ENCODE measurements at places on chromosomes 7 and 10.

DNA sequence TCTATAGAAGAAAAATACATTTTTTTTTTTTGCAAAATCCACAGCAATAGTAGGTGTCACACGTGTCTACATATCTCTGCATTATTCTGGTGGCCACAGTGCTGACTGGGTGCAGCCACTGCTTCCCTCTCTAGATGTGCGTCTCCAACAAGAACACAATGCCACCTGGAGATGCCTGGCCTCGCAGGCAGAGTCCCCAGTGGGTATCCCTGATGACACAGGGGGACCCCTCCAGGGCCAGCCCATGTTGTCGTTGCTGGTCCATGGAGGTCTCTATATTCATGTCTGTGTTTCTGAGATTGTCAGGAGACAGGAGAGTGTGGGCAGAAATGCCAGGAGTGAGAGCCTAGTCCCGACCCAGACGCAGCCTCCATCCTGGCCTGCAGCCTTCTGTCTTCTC lies 345.9 kb upstream of the SHH start:
- DNase-seq: no peak

DNA sequence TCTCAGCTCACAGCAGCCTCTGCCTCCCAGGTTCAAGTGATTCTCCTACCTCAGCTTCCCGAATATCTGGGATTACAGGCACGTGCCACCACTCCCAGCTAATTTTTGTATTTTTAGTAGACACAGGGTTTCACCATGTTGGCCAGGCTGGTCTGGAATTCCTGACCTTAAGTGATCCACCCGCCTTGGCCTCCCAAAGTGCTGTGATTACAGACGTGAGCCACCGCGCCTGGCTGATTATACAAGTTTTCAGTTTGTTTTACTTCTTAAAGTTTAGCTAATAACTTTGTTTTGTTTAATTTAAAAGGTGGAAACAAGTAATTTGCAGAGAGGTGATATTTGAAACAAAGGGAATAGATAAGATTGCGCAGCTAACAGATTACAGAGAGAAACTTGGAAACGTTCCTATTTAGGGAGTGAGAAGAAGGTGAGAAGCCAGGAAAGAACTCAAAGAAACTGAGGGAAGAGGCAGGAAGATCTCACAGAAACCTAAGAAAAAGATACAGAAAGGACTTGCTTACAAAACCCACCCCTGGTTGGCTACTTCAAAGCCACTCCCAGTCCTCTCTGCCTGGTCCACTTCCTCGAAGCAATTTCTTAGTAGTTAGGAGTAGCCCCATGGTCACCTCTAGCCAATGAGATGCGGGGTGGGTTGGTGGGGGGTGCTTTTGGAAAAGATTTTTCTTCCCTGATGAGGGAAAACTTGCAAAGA lies 15.0 kb upstream of the PDLIM1 start:
- DNase-seq: no peak

DNA sequence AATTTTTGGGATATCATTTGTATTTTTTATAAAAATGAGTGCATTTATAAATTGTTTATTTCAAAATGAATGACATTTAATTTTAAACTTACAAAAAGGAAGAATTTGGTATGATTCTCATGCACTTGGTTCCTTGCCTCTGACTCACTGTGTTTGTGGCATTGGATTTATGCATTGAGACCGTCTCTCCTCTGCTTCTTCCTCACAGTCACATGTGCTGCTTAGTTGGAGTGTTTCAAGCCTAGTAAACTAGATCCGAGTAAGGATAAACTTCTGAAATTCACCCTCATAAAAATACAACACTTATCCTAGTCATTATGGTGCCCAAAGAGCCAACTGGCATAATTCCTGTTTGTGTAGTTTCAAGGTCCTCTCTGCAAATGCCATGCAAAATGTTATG lies 19.1 kb upstream of the FZD8 start:
- no peak for DNase-seq

GRCh38 chr7:116691664-116692063 lies 19.7 kb downstream of the MET start:
- DNase-seq: no peak

DNA sequence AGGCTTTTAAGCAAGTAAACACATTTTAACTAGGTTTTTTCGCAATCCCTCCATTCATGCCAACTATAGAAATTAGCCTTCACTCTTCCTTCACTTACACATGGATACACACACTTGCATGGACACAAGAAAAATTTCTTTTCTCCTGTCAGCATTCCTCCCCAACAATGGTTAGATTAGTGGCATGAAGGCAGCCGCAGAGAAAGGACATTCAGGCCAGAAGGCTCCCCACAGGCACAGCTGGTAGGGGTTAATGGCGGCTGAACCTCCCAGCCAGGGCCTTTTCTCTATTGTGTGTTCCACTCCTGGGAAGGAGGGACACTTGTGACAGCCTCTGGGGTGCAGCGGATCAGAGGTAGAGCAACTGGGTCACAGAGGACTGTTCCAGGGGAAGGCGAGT lies 255.0 kb upstream of the SP8 start:
- DNase-seq: no peak

- no peak for DNase-seq
These were observed 8.5 kb upstream of the GLCCI1 start for GRCh38 chr7:7959979-7960670.

GRCh38 chr10:4138146-4138721 lies 353.2 kb upstream of the KLF6 start:
- DNase-seq: no peak

GRCh38 chr10:104099941-104100340 lies 14.3 kb upstream of the COL17A1 start:
- no peak for DNase-seq

GRCh38 chr7:94838717-94839116 lies 68.7 kb upstream of the PPP1R9A start:
- DNase-seq: no peak

DNA sequence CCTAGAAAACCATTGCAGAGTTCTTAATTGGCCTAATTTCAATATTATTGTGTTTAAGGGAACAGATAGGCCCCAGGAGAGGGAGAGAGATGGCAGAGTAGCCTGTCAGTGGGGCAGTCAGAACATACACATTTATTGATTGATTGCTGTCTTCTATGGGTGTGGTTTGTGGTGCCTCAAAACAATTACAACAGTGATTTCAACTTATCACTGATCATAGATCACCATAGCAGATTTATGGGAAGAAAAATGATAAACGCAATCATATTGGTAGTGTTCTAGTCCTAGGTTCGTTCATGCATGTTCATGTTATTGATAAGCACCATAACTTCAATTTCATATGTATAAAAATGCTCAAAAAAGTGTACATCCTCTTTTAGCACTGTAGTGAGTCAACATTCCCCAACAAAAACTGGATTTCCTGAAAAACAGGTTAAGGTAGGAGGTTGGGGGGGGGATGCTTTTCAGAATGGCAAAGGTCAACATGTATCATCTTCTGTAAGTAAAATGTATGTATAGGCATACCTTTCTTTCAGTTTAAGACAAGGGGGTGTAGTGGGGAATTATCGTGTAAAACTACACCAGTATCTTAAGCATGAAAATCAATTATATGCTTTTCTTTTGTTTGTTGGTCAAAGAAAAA lies 1.1 kb upstream of the TNKS2 start:
- no peak for DNase-seq

- DNase-seq: no peak
These were observed 176.6 kb downstream of the GALNT11 start for GRCh38 chr7:152202056-152202455.

DNA sequence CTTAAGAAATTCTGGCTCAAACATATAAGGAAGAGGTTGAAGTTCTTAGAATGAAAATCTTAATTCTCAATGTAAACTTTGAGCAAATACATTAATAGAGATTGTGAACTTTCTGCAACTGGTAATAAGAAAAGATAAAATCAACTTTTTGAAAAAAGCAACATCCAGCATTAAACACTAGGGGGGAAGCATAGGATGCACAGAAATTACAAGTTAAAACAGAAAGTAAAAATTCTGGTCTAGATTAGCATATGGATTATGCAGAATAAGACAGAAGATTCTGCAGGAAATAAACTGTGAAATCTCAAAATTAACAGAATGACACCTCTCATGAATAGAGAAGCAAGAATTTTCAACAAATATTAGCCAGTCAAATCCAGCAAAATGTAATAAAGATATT lies 38.0 kb upstream of the CAV2 start:
- DNase-seq: no peak

DNA sequence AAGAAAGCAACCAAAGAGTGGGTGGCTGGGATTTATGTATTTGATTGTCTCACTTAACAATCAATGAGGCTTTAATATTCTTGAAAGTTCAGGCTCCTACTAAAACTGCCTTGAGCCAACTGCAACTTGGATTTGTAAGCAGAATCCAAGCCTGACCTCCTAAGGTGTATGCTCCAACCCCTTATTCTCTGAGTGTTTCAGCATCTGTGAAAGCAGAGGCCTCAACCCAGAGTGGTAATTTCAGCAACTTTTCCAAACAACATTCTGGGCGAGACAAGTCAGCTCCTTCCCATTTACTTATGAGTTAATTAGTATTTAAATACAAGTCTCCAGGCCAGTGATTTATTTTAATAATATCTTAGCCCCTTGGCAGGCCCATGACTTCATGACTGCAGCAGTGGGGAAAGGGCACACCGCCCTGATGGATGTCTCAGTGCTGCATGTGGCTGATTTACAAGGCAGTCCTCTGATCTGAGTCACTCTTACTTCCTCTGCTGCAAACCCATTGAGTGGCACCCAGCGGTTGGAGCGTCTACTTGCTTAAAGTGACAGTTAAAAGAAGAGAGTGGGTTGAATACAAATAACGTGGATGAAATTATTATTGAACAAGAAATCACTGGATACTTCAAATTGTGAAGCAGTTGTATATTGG lies 209.1 kb downstream of the TRIL start:
- DNase-seq: no peak

GRCh38 chr10:60732198-60732806 lies 46.0 kb upstream of the CDK1 start:
- no peak for DNase-seq

- DNase-seq: no peak
These were observed 999 bp downstream of the SFTPD start for GRCh38 chr10:79947787-79948424.

Measured in stimulated activated CD4-positive, alpha-beta T cell treated with anti-CD3 and anti-CD28 coated beads, Interleukin-15, amount 100 ng/mL, for 1 hour (primary cell).